A172 (cell line): ENCODE measurements at places on chromosomes 11 and 22.

DNA sequence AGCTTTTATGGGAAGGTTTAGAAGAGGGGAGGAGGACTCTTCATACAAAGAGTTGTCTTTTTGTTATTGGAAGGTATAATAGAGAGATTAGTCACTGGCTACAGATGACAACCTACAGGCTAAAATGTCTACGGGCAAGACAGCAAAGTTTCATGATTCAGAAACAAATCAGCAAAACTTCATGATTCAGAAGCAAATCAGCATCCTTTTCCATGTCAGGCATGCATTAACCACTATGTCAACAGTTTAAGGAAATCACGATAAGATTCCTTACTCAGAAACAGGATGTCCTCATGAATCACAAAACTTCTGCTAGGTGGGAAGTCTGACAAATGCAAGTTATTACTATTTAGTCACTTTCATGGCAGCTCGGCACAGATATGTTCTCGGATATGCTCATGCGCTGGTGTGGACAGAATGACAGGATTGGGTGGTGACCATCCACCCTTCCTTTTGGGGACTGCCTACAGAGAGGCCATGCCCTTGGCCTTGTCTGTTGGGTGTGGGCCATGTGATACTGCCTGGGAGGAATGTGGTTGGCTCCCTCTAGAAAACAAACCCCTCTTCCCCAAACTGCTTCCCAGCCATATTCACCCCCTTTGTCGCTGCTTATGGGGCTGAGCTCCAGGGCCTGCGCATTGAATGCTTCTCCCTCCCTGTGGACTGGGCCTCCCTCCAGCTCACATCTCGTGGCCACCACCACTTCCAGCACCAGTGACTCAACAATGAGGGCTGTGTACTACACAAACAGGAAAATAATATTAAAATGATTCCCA lies 10.1 kb downstream of the C11orf91 start:
- peak; percentile 100 for DNase-seq

- no peak for DNase-seq
Measured at GRCh38 chr11:105034813-105035620, at the start of gene CASP1. Gene CASP1 (minus strand): TSS chr11:105035144. CDS start chr11:105035113, 31 bp downstream.

GRCh38 chr11:68418648-68419047 lies 41.9 kb upstream of the PPP6R3 start:
- DNase-seq: no peak

DNA sequence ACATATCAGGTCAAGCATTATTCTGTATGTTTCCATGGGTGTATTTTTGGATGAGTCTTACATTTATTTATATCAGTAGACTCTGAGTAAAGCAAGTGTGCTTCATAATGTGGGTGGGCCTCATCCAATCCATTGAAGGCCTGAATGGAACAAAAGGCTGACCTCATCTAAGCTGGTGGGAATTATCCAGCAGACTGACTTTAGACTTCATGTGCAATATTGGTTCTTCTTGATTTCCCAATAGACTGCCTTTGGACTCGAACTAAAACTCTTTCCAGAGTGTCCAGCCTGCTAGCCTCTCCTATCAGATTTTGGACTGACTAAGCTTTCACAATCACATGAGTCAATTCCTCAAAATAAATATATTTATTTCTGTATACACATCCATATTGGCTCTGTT lies 116.2 kb downstream of the KIF18A start:
- no peak for DNase-seq

- DNase-seq: no peak
Measured at GRCh38 chr11:96551136-96551535, 161.3 kb downstream of the JRKL start.

DNA sequence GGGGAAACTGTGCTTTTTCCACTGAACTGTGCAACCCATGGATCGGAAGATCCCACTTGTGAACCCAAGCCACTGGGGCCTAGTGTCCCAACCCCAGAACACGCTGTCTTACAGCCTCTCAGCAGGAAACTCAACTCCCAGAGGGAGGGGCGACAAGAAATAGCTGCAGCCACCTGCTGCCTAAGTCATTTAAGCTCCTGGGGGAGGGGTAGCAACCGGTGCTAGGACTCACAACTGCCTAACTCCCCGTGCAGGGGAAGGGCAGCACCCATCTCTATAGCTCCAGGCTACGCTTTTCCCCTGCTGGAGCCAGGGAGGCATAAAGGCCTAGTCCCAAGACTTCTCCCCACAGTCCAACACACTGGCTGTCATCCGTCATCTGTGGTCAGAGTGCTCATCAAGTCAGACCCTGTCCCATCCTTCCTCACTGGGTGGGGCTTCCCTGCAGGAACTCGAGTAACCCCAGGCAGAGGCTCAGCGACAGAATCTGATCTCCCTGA lies 363.0 kb downstream of the LUZP2 start:
- DNase-seq: no peak

GRCh38 chr11:76698321-76699043 lies 27.9 kb upstream of the LRRC32 start:
- DNase-seq: no peak

GRCh38 chr11:121717296-121717695 lies 264.5 kb upstream of the SORL1-AS1 start:
- DNase-seq: no peak

DNA sequence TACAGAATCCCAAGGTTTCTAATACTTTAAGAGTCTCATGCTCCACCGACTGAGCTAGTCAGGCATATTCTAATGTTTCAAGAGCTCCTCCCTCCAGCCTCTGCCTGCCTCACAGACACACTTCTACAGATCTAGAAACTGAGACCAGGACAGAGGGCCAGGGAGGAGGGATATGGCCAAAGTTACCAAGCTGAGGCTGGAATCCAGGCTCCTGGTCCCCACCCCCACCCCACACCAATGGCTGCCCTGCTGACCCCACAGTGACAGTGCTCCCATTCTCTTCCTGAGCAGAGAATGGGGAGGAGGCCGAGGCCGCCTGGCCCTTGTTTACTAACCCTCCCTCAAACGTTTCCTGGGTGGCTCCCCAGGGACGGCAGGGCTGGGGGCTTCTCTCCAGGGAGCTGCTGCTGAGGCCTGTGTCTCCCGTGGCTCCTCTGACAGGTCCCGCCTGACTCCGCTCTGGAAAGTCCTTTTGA lies 2.2 kb downstream of the PLEKHB1 start:
- DNase-seq: no peak

- DNase-seq: no peak
Measured at GRCh38 chr11:46306296-46306853, 28.9 kb downstream of the CREB3L1 start.

DNA sequence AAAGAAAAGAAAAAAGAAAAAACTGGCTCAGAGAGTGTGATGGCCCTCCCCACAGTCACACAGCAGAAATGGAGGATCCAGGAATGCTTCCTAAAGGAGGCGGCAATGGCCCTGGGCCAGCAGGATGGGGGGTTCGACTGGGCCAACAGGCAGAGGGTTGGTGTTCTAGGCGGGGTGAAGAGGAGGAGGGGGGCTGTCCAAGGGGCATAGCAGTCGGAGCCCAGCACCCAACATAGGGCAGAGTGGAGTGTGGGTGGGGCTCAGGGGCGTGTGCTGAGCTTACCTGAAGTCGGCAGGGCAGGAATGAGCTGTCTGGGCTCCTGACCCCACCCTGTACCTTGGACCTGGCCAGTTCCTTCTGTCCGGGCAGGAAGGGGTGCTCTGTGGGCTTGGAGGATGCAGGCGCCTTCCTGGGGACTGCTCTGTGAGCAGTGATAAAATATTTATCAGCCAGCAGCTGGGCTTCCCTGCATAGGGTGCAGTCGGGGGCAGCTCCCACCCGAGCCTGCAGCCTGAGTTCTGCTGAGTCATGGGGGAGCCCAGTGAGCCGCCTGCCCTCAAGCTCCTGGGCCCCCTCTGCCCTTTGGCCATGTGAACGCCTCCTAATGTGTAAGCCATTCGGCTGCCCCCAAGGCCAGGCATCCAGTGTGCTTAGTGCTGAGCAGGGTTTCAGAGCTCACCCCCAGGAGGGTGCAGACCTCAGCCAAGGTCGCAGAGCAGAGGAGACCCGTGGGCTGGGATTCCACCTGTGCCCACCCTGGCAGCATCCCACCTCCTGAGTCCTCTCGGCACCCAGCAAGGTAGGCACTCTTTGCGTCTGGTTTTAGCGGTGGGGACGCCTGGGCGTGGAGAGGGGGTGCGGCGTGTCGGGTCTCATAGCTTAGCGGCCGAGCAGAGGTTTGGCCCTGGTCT lies 25.3 kb upstream of the PRR5 start:
- peak; percentile 6 for DNase-seq

DNA sequence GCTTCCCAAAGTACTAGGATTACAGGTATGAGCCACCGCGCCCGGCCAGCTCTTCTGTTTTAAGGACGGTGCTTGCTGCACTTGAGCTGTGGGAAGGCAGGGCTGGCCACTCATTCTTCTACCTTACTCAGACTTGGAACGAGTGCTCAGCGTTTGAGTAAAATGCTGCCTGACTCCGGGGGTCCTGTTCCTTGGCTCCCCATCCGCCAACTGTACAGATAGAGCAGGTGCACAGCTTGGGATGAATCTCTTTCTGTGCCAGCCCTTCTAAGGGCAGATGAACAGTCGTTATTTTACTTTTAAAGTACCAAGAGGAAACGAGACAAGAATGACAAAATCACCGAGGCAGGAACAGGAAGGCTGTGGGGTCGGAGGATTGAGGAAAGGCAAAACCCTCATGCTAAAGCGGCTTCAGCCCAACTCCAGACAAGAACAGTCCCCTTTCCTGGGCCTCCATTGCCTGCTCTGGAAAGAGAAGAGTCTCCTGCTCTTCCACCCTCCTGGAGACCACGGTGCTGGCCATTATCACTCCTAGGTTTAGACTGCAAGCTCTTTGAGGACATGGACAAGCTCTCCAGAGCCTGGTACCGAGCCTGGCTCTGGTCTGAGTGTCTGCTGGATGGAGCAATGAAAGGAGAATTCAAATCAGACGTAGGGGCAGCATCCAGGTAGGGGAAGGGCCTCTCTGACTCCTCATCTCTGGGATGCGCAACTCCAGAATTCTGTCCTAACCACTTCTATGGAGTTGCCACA lies 1.1 kb upstream of the SUN2 start:
- no peak for DNase-seq

- peak; percentile 63 for DNase-seq
Measured at GRCh38 chr11:217704-218103, 10.2 kb downstream of the RIC8A start.

- no peak for DNase-seq
Measured at GRCh38 chr22:30219049-30219654, 27.4 kb downstream of the LIF start.

- no peak for DNase-seq
Measured at GRCh38 chr11:100851147-100851546, 164.1 kb downstream of the ARHGAP42 start.

- no peak for DNase-seq
Measured at GRCh38 chr22:22210889-22211833, 33.4 kb upstream of the VPREB1 start.
